ENCODE measurements at places on chromosomes 7 and 10.

DNA sequence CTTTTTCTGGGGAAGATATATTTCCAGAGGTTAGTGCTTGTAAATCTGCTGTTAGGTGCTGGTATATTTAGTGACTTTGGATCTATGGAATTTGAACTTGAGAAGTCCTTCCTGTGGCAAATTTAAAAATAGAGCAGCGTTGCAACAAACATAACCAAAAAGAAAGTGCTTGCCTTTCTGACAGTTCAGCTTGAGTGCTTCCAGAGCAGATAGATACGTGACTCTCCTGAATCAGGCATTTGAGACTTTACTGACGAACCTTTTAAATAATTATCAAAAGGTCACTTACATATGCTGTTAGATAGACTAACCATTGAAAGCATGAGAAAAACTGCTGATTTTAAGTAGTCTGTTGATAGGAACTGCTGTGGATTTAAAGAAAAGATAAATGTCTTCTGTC, 387.5 kb upstream of the LRRTM3 start:
- no peak for DNase-seq

DNA sequence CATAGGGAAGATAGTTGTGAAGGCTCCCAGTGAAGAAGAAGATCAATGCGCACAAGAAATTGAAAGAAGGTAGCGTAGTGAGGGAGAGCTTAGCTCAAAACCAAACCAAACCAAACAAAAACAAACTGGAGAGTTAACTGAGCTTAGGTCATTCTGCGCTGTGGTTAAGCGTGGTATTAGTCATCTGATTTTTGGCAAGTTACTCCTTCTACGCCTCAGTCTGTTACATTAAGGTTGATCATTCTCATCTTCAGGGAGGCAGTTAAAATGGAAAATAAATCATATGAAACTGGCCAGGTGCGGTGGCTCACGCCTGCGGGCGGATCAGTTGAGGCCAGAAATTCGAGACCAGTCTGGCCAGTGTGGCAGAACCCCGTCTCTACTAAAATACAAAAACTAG, 259.7 kb downstream of the EXOC4 start:
- DNase-seq, result no peak

GRCh38 chr10:105538874-105539273, 897.8 kb downstream of the SORCS3 start:
- DNase-seq, result peak; percentile 47

- DNase-seq, result no peak
Measured at GRCh38 chr7:117111535-117111934, 158.2 kb downstream of the ST7 start.

DNA sequence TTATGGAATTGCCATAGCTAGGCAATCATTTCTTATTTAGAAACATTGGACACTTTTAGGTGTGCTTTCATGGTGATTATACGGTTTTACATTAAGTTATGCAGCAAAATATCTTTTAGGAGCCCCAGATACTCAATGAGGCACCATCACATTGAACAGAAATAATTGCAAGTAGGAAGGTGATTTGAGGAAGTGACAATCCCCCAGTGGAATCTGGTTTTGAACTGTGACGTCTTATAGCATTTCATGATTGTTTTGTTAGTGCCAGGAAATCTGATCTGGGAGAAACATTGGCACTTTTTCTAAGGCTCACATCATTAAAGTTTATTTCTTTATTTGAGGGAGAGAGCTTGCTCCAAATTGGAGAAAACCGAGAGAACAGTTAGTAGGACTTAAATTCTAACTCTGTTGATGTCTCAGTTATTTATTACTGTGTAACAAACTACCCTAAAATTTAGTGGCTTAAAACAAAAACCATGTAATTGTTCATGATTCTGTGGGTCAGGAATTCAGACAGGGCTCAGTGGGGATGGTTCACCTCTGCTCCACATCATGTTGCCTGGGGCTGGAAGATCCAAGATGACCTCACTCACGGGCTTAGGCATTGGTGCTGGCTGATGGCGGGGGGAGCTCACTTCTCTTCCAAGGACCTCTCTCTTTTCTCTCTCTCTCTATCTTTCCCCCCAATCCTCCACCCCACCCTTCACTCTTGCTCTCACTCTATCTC, 78.2 kb upstream of the STEAP1B start:
- no peak for DNase-seq

- no peak for DNase-seq
Measured at GRCh38 chr7:88127637-88128290, 92.1 kb downstream of the SRI start.

- DNase-seq, result peak; percentile 40
Measured at GRCh38 chr7:6530626-6531491, 20.4 kb downstream of the GRID2IP start.

DNA sequence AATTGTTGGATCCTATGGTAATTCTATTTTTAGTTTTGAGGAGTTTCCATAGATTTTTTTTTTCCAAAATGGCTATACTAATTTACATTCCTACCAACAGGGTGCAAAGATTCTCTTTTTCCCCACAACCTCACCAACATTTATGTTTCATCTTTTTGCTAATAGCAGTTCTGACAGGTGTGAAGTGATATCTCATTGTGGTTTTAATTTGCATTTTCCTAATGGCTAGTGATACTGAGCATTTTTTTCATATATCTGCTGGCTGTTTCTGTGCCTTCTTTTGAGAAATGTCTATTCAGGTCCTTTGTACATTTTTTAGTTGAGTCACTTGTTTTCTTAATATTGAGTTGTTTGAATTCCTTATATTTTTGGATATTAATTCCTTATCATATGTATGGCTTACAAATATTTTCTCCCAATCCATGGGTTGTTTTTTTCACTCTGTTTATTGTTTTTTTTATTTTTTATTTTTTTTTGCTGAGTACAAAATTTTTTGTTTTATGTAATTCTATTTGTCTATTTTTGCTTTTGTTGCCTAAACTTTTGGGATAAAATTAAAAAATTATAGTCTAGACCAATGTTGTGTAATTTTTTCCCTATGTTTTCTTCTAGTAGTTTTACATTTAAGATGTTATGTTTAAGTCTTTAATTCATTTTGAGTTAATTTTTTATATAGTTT, 205.9 kb upstream of the ADCY1 start:
- no peak for DNase-seq

- no peak for DNase-seq
Measured at GRCh38 chr10:49351669-49352068, 44.2 kb downstream of the DRGX start.

DNA sequence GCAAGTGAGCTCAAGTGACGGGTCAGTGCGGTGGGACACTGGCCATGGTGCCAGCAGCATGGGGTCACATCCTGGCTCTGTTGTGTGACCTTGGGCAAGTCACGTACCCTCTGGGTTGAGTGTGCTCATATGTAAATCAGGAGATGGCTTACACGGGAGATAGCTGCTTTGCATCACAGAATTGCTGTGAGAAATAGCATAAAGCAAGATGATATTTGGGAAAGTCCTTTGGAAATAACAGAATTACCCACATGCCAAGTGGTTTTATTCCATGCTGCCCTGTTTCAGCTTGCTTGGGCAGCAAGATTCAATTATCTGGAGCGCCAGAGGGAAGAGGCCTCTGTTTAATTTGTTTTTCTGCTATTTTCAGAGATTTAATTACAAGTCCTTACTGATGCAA, 48.9 kb downstream of the LYZL2 start:
- no peak for DNase-seq

- no peak for DNase-seq
Measured at GRCh38 chr7:2710286-2710655, 22.3 kb downstream of the AMZ1 start.

All from retina (tissue), 1 donor.